Uterus (tissue), 4 donors: ENCODE measurements at places on chromosomes 7 and 10.

DNA sequence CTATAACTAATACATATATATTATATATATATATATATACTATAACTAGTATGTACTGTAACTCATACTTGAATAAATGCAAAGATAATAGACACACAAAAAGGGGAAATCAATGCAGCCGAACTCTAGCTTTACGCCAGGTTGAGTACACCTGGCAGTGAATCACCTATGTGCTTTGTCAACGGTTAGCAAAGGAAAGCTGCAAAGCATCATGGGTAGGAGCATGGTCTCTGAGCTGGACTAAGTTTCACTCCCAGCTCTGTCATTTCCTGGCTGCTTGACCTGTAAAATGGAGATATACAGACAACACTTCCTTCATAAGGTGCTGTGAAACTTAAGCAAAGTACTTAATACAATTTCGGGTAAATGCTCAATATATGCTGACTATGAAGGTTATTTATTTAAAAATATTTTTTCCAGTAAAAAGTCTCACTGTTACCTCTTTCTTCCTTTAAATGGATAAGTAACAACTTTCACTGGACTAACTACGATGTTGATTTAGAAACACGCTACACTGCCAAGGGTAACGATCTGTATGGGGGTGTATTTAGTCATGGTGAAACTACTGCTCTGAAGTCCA lies 61.7 kb upstream of the ITGA8 start:
- DNase-seq, result no peak

DNA sequence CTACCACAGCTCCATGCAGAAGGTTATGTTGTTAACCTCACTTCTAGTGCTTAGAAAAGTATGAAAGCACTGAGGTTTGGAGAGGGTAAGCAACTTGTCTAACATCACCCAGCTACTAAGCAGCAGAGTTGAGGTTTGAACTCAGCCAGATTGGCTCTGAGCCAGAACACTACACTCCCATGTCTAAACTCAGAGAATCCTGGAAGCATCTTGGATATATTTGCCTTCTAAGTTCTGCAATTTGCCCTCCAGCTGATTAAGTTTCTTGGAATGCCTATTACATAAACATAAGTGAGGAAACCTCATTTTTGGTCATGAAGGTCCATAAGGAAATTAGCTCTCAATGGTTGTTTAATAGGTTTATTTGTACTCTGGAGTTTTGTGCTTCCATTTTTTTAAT lies 78.1 kb upstream of the PHYHIPL start:
- peak; percentile 33 for DNase-seq

- DNase-seq, result no peak
Observed at GRCh38 chr10:78664929-78665553, 403.7 kb upstream of the ZMIZ1 start.

- no peak for DNase-seq
Observed at GRCh38 chr7:17474724-17475344, 176.4 kb downstream of the AHR start.

DNA sequence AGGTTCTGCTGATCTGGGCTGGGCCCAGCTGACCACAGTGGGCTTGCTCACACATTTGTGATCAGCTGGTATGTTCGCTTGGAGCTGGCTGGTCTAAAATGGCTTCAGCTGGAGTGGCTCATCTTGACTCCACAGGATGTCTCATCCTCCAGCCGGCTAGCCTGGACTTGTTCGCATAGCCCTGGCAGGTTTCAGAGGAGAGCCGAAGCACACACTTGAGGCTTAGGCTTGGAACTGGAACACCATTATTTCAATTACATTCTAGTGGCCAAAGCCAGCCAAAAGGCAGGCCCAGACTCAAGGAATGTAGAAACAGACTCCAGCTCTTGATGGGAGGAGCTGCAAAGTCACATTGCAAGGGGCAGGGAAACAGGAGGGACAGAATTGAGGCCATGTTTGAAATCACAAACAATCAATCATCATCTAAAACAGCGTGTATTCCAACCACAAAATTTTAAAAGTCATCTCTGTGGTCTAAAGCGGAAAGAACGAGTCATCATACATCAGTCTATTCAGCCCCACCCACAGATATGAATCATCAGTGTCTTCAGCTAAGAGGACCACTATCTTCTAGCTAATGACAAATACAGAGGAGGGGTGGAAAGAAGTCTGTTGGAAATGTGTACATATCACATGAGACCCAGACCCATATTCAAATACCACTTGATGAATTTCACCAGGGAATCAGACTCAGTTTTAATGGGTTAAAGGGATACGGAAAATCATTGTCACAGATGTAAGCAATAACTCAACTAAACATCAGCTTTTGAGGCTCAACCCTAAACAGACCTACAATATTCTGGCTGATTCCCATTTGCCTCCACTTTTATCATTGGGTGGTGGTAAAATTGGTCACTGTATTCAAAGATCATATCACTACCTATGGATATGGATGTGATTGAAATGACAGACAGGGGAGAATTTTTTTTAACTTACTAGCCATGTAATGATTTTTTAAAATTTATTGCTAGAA lies 139.0 kb upstream of the MKLN1 start:
- DNase-seq, result no peak

- DNase-seq, result no peak
Observed at GRCh38 chr10:122637376-122637775, 62.3 kb downstream of the C10orf120 start.

GRCh38 chr10:71080381-71081228 lies 131.8 kb upstream of the UNC5B start:
- no peak for DNase-seq

DNA sequence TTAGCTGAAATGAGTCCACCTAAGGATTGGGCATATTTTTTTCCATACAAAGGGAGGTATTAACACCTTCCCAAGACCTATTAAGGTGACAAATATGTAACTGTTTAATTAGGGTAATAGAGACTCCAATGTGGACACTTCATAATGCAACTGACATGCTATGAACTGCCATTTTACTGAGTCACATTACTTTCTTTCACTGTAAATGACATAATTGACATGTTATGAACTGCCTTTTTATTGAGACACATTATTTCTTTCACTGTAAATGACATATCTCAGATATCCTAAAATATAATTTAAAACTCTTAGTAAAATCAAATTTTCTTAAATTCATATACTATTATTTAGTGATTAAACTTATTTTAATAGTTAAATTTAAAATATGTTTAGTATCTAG lies 528.8 kb upstream of the PCDH15 start:
- no peak for DNase-seq

- DNase-seq, result no peak
Observed at GRCh38 chr7:145036604-145037405, 201.0 kb upstream of the TPK1 start.
